ENCODE measurements at places on chromosomes 3 and 15.

DNA sequence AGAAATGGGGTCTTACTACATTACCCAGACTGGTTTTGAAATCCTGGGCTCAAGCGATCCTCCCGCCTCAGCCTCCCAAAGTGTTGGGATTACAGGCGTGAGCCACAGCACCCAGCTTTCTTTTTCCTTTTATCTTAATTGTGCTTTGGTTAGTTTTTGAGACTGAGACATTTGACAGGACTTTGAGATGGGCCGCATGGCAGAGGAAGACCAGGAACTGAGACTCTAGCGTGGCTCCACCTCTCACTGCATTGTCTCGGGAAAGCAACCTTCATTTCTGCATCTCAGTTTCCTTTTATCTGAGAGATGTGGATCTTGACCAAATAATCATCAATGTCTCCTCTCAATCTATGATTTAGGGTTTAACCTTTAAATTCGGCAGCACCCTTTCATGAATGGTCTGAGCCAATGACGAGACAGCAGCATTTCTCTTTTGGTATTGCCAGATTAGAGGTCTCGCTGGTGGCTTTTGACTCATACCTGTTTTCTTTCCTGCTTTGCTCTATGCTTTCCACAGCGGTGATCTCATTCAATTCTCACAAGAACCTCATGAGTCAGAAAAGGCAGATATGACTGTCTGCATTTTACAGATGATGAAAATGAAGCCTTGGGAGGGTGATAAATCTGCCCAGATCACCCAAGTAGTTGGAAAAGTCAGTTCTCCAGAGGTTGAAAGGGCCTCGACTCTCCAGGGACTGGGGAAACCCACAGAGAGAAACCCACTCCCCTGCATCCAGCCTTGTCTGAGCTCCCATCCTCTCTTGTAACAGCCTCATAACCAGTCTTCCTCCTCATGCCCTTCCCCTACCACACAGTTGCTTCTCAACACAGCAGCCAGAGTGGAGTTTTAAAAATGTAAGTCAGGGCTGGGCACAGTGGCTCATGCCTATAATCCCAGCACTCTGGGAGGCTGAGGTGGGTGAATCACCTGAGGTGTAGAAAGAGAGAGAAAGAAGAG is 84.8 kb upstream of the FOXB1 start:
- peak; percentile 33 for DNase-seq

DNA sequence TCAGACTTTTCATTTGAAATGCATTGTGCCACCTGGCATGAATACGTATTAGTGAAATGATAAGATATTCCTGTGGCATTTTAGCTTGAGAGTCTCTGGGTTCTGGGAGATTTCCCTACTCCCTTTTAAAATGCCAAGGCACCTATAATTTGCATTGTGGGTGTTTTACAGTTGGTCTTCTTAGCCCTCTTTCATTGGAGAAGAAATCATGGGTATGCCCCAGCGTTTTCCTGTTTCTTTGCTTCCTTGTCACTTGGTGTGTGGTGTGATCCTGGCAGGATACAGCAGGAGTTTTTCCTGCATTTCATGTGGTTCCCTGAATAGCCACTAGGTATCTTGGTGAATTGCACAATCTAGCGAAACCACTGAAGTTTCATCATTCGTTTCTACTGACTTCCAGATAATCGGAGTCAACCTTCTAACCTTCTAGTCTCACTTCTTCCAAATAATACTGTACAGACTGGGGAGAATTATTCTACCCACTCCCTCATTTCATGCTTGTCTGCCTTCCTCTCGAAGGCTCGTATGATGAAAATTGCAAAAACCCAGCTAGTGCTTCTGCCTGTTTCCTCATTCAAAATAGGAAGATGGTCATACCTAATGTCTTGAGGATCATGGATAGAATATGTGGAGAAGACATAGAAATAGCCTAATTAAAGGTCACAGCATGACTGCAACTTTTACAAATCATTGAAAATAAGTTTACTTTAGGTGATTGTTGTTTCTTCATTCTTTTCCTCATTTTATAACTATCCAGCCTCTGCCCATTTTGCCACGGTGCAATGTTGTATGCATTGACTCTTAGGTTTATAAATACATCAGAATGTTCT is 2.6 kb downstream of the BHLHE40 start:
- no peak for DNase-seq

DNA sequence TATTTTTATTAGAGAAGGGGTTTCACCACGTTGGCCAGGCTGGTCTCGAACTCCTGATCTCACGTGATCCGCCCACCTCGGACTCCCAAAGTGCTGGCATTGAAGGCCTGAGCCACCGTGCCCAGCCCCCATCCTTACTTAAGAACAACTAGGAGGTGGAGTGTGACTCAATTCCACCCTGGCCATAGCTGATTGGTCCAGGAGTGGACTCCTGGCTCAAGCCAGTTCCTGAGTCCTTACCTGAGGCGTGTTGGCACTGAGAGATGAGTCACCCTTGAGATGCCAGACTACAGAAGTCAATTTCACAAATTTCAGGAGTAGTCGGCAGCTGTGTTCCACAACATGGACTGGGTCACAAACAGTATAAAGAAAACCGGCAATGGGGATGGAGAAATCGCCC is 124.2 kb downstream of the SHQ1 start:
- no peak for DNase-seq

GRCh38 chr3:14791343-14791945 is 27.3 kb upstream of the FGD5 start:
- DNase-seq, result no peak
